Fibroblast of lung (primary cell): ENCODE measurements at places on chromosomes 6 and 20. TPM values are rescaled to one million over a fixed set of nuclear protein-coding genes. Genes with fewer than 3 reads are reported as not detected.

DNA sequence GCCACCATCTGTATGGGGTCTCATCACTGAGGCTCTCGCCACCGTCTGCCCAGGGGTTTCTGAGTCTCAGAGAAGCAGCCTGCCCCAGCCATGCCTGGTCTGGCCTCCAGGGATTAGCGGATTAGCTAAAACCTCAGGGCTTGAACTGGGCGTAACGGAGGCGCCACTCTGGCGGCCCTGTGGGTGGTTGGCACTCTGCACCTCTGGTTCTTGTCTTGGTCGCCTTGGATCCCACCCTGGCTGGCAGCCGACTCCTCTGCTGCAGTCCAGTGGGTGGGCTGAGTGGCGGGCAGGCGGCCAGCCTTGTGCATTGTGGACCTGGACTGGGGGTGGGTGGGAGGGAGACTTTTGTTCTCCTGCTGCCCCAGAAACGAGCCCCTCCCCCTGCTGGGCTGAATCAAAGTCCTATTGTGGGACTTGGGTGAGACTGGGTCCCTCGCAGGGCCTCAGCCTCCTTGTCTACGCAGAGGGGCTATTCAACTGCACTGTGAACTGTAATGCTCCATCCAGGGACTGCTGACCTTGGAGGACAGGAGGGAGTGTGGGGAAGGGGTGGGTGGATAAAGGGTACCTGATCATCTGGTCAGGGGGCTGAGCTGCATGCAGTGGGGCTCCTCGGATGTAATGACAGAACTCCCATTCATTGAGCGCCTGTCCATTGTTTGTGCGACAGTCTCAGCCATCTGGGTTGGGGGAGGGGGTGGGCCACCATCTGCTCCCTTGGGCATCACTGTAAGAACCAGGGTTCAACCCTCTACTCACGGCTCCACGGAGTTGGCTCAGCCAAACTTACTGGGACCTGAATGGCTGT lies 23.9 kb downstream of the SUN5 start:
- DNase-seq, result no peak
- no peaks in the 10 kb centered on the region for H3K4me1 ChIP-seq
- no peak overlapping the region for H3K4me3 ChIP-seq
- H3K27me3 ChIP-seq, result no peaks in the 10 kb centered on the region
- no peak overlapping the region for H3K27ac ChIP-seq
- H3K36me3 ChIP-seq, result no peaks in the 10 kb centered on the region

The RIMS4 gene
- under 0.01 TPM in 2 replicates for total RNA-seq

GRCh38 chr6:148713921-148714320 lies 32.9 kb upstream of the UST start:
- no peaks in the 10 kb centered on the region for H3K36me3 ChIP-seq
- H3K27ac ChIP-seq, result no peak overlapping the region
- H3K27me3 ChIP-seq, result no peaks in the 10 kb centered on the region
- H3K4me3 ChIP-seq, result no peak overlapping the region
- no peaks in the 10 kb centered on the region for H3K4me1 ChIP-seq
- no peak for DNase-seq

DNA sequence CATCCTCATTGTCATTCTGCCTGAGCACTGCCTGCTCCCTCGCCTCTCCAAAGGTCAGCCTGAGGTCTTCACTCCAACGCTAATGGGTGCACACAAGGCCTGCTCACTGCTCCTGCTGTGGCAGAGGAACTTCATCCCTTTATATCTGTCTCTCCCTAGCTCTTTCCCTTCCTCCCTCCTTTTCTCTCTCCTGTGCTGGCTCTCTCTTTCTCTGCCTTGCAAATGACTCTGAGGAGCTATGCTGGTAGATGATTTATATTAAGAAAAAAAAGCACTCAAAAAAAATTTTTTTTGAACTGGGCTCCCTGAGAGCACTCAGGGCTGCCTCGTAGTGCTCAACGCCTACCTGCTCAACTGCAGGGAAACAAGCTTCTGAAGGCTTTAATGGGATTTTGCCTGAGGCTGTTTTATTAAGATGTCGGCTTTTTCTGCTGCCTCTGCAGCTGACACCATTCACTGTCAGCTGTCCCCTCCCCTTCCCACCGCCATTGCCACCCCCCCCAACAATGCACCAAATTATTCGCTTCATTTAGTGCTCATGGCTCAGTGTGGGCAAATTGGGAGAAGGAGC lies 137.7 kb upstream of the DEFB112 start:
- no peak overlapping the region for H3K4me3 ChIP-seq
- H3K36me3 ChIP-seq, result no peaks in the 10 kb centered on the region
- H3K27me3 ChIP-seq, result no peaks in the 10 kb centered on the region

The C20orf202 gene
- under 0.01 TPM in 1 of 2 replicates, not detected in the other for total RNA-seq

The ARG1 gene
- not detected in 2 replicates for total RNA-seq

The OTOR gene
- total RNA-seq, result not detected in 2 replicates

The ADGRB3 gene
- total RNA-seq, result 0.33 and 0.77 TPM in 2 replicates

GRCh38 chr6:165615636-165616035 lies 47.4 kb downstream of the PDE10A start:
- H3K27ac ChIP-seq, result no peak overlapping the region
- H3K4me3 ChIP-seq, result no peak overlapping the region
- no peaks in the 10 kb centered on the region for H3K4me1 ChIP-seq
- H3K36me3 ChIP-seq, result no peaks in the 10 kb centered on the region
- DNase-seq, result no peak

The VNN1 gene
- not detected in 2 replicates for total RNA-seq

The ERVFRD-1 gene
- not detected in 2 replicates for total RNA-seq

The PLN gene
- 1.0 and 2.0 TPM in 2 replicates for total RNA-seq

GRCh38 chr6:157663261-157663660 lies 159.8 kb upstream of the SNX9 start:
- no peaks in the 10 kb centered on the region for H3K27me3 ChIP-seq
- no peak for DNase-seq
- H3K4me1 ChIP-seq, result no peaks in the 10 kb centered on the region
- H3K4me3 ChIP-seq, result no peak overlapping the region
- H3K27ac ChIP-seq, result no peak overlapping the region

DNA sequence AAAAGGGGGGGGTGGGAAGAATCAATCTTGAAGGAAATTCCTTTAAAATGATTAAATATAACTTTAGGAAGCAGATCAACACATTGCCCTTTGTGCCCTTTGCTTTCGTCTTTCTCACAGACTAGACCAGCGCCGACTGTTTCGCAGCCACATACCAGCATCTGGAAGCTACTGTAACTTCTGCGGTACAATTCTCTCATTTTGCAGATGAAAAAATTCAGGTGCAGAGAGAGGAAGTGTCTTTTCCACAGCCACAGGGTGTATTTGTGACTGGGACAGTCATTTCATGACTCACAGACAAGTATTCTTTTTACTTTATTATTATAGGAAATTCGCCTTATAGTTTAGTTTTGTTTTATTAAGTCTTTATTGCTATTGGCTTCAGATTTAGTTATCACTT lies 84.2 kb downstream of the UST start:
- H3K4me1 ChIP-seq, result peaks cover 5% of the 10 kb centered on the region
- no peaks in the 10 kb centered on the region for H3K36me3 ChIP-seq
- no peak overlapping the region for H3K4me3 ChIP-seq
- no peaks in the 10 kb centered on the region for H3K27me3 ChIP-seq
- DNase-seq, result no peak

DNA sequence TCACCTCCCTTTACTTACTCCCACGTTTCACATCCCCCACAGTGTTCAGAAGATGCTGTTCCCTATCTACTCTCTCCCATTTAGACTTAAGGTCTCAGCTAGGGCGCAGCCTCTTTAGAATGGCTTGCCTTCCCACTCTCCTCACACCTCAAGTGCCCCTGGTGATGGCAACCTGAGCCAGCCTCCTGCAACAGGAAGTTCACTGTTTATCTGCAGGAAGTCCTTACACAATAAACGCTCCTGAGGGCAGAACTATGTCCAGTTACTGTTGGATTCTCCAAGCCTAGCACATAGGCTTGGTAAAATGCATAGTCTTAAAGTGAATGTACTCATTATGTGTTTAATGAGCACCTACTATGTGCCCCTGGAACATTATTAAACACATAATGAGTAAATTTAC lies 21.9 kb upstream of the RAB22A start:
- peaks cover 2% of the 10 kb centered on the region for H3K36me3 ChIP-seq
- H3K4me3 ChIP-seq, result no peak overlapping the region
- H3K27ac ChIP-seq, result no peak overlapping the region
- no peaks in the 10 kb centered on the region for H3K27me3 ChIP-seq
- no peaks in the 10 kb centered on the region for H3K4me1 ChIP-seq
- DNase-seq, result no peak
